ENCODE measurements at places on chromosomes 2 and 18. TPM values are rescaled to one million over a fixed set of nuclear protein-coding genes. Genes with fewer than 3 reads are reported as not detected.

The INPP1 gene
- 23.1 TPM for total RNA-seq

The EHBP1 gene
- 82.9 TPM for total RNA-seq

The DSC1 gene
- not detected for total RNA-seq

DNA sequence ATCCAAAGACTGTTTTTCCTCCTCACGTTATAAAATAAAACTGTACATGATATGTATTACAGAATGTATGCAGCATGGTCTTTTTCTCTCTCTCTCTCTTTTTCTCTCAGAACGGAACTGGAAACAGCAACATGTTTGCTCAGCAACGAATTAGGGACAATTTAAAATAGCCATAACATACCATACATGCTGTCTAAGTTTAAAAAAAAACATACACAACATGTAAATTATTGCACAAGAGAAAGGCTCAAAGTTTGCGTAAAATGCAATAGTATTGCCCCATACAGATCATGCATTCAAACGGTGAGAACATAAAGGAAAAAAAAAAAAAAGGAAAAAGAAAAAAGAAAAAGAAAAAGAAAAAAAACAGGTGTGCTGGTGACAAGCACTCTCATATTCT lies 93.6 kb downstream of the BCL11A start:
- H3K36me3 ChIP-seq = no peaks in the 10 kb centered on the region
- H3K27ac ChIP-seq = no peak overlapping the region
- DNase-seq = no peak
- H3K4me3 ChIP-seq = no peak overlapping the region

DNA sequence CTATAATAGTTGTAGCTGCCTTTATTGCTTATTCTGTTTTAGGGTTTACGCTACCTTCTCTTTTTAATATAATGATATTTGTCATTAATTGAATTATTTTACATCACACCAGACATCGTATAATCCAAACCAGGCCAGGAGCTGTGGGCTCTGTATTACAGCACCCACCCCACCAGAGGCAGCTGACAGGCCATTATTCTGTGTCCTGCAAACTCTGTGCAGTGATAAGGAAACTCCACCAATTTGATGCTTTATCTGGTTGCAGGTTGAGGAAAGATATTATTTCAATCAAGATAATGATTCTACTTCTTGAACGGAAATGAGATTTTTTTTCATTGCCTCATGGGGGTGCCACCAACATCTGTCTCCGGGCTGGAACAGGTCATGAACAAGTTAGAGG lies 227.3 kb downstream of the ZBTB7C start:
- H3K4me1 ChIP-seq = no peaks in the 10 kb centered on the region
- H3K4me3 ChIP-seq = no peak overlapping the region
- H3K36me3 ChIP-seq = peaks cover 4% of the 10 kb centered on the region
- DNase-seq = no peak
- peaks cover 100% of the 10 kb centered on the region for H3K27me3 ChIP-seq
- no peak overlapping the region for H3K27ac ChIP-seq

GRCh38 chr2:221705185-221705877 lies 133.2 kb upstream of the EPHA4 start:
- no peak for DNase-seq
- no peak overlapping the region for H3K4me3 ChIP-seq
- H3K4me1 ChIP-seq = no peaks in the 10 kb centered on the region
- no peaks in the 10 kb centered on the region for H3K36me3 ChIP-seq

DNA sequence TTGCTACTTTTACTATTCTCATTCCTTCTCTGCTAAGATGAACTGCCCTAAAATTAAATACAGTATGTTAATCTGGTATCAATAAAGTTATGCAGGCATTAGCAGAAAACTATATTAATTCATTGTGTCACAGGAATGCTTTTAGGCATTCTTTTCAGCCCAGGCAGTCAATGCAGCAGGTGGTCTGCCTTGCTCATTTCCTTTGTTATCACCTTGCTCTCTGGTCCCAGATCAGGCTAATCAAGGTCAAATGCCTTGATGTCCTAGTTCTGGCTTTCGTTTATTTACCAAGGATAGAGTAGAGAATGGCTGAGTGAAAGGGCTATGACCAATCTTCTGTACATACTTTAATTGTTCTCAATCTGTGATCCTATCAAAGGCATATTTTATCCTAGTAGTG lies 1023.6 kb downstream of the TMEM182 start:
- no peaks in the 10 kb centered on the region for H3K27me3 ChIP-seq
- no peak overlapping the region for H3K27ac ChIP-seq
- no peak for DNase-seq
- peaks cover 5% of the 10 kb centered on the region for H3K36me3 ChIP-seq
- no peak overlapping the region for H3K4me3 ChIP-seq

- H3K4me3 ChIP-seq = no peak overlapping the region
- no peak for DNase-seq
- no peaks in the 10 kb centered on the region for H3K36me3 ChIP-seq
- H3K27me3 ChIP-seq = peaks cover 29% of the 10 kb centered on the region
- no peaks in the 10 kb centered on the region for H3K4me1 ChIP-seq
Measured at GRCh38 chr2:120474486-120474885, 128.6 kb downstream of the INHBB start.

DNA sequence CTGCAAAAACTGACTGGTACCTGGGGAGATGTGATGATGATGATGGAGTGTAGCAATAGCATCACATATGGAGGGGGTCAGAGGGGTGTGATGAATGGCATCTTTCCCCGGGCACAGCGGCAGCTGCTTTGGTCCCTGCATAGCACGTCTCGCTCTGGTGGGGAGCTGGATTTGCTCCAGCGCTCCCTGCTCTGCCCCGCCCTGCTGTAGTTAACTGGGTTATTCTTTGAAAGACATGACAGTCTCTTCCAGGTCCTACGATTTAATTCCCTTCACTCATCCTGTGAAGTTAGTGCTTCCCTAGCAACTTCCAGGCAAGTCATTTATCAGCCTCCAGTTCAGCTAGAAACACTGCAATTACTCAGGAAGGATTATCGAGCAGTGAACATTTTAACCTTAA lies 463.1 kb downstream of the TSN start:
- H3K4me1 ChIP-seq = no peaks in the 10 kb centered on the region
- no peak for DNase-seq
- peaks cover 47% of the 10 kb centered on the region for H3K27me3 ChIP-seq
- no peaks in the 10 kb centered on the region for H3K36me3 ChIP-seq
- H3K4me3 ChIP-seq = no peak overlapping the region
- no peak overlapping the region for H3K27ac ChIP-seq

All from Calu3 (cell line).